ENCODE measurements at places on chromosomes 1 and 21. TPM values are rescaled to one million over a fixed set of nuclear protein-coding genes. Genes with fewer than 3 reads are reported as not detected.

The LCE2B gene
- not detected for polyA plus RNA-seq

The CFAP57 gene
- 0.31 TPM for polyA plus RNA-seq

The OPRD1 gene
- polyA plus RNA-seq = 0.27 TPM

The OR2T2 gene
- polyA plus RNA-seq = not detected

The PLPPR4 gene
- 0.57 TPM for polyA plus RNA-seq

The OR2T34 gene
- polyA plus RNA-seq = not detected

The RNU11 gene
- polyA plus RNA-seq = not detected

The RXRG gene
- 1.1 TPM for polyA plus RNA-seq

The NRDC gene
- polyA plus RNA-seq = 55.7 TPM

The RHBG gene
- 0.27 TPM for polyA plus RNA-seq

The ZSCAN20 gene
- 3.1 TPM for polyA plus RNA-seq

The AGO4 gene
- 4.3 TPM for polyA plus RNA-seq

The TFF3 gene
- polyA plus RNA-seq = 858 TPM

The UBXN10 gene
- polyA plus RNA-seq = 0.54 TPM

The KCNJ9 gene
- 0.04 TPM for polyA plus RNA-seq

The FCRLA gene
- 1.4 TPM for polyA plus RNA-seq

The CELA2A gene
- polyA plus RNA-seq = 1.6 TPM

The TMPRSS15 gene
- polyA plus RNA-seq = 56.6 TPM

The TMEM54 gene
- 42.6 TPM for polyA plus RNA-seq

The NTRK1 gene
- not detected for polyA plus RNA-seq

The ERVH48-1 gene
- 0.89 TPM for polyA plus RNA-seq

The FAM72B gene
- polyA plus RNA-seq = 3.6 TPM

The LCE3E gene
- not detected for polyA plus RNA-seq

The G0S2 gene
- polyA plus RNA-seq = 6.9 TPM

The GJA5 gene
- not detected for polyA plus RNA-seq

The TNFAIP8L2 gene
- 1.6 TPM for polyA plus RNA-seq

The DBT gene
- polyA plus RNA-seq = 3.1 TPM

The CYP4A11 gene
- not detected for polyA plus RNA-seq

The OR2L2 gene
- polyA plus RNA-seq = not detected

The KIAA1614 gene
- polyA plus RNA-seq = not detected

The ICOSLG gene
- 3.2 TPM for polyA plus RNA-seq

The ACTL8 gene
- 0.03 TPM for polyA plus RNA-seq

The WDR64 gene
- polyA plus RNA-seq = not detected

The ADAMTSL4 gene
- polyA plus RNA-seq = 0.45 TPM

The FCRL5 gene
- polyA plus RNA-seq = 0.22 TPM

The DEPDC1 gene
- 7.4 TPM for polyA plus RNA-seq

The TNFRSF4 gene
- 1.2 TPM for polyA plus RNA-seq

The LEMD1 gene
- polyA plus RNA-seq = 0.46 TPM

The DMBX1 gene
- not detected for polyA plus RNA-seq

The ITLN1 gene
- polyA plus RNA-seq = 152 TPM

The SH2D1B gene
- polyA plus RNA-seq = 0.33 TPM

The SYT14 gene
- polyA plus RNA-seq = 0.13 TPM

The KRTAP19-7 gene
- not detected for polyA plus RNA-seq

The AADACL4 gene
- polyA plus RNA-seq = not detected

The VASH2 gene
- polyA plus RNA-seq = 0.30 TPM

The F13B gene
- 0.69 TPM for polyA plus RNA-seq

The TACSTD2 gene
- 1.4 TPM for polyA plus RNA-seq

The ATP1A4 gene
- not detected for polyA plus RNA-seq

The ELF3 gene
- polyA plus RNA-seq = 487 TPM

The UMODL1 gene
- 0.67 TPM for polyA plus RNA-seq

The INKA2 gene
- polyA plus RNA-seq = 0.22 TPM

The B3GALT5 gene
- 18.3 TPM for polyA plus RNA-seq

The TEX38 gene
- polyA plus RNA-seq = not detected

The PLA2G4A gene
- 22.8 TPM for polyA plus RNA-seq

The ZNF281 gene
- polyA plus RNA-seq = 1.6 TPM

The ALX3 gene
- polyA plus RNA-seq = not detected

The ZNF648 gene
- not detected for polyA plus RNA-seq

The ANGPTL7 gene
- not detected for polyA plus RNA-seq

The SLC27A3 gene
- 24.7 TPM for polyA plus RNA-seq
